ENCODE measurements at places on chromosomes 16 and 17.
A peak's percentile ranks its signal among the peaks of the same experiment; 100 is the strongest.

DNA sequence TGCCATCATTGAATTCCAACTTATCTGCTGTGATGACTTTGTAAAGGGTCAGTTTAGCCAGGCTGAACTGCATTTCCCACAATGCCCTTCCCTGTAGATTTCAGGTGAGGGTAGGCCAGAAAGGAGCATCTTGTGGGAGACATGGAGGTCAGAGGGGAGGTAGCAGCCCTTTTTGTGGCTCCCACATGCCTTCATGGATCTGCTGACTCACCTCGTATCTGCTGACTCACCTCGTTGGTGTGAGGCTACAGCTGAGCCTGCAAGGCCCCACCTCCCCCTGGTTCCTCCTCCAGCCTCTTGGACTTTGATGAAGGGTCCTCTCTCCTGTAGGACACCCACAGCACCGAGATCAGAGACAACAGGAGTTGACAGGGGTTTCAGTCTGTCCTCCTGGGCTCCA is 102.5 kb downstream of the SALL1 start:
- DNase-seq, result no peak

DNA sequence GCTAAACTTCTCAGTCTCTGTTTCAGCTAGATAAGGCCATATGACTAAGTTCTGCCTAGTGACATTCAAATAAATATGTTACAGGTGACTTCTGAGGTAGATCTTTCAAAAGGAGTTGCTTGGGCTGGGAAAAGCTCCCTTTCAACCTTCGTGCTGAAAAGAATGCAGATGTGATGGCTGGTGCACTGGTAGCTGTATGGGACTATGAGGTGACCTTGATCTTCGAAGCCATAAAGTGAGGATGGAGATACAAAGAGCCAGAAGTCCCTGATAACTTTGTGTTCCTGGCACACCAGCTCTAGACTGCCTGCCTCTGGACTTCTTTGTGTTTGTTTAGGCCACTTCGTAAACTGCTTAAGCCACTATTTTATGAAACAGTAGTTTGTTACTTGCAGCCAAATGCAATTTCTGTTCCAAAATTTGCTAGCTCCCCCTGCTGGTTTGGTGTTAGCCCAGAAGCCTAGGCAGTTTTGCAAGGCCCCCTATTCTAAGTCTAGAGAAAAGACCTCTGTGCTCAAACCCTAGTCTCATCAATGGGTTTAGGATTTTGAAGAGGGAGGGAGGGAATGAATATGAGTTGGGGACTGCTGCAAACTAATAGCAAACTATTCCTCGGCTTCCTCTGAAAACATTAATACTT is 23.3 kb upstream of the ERCC4 start:
- no peak for DNase-seq

DNA sequence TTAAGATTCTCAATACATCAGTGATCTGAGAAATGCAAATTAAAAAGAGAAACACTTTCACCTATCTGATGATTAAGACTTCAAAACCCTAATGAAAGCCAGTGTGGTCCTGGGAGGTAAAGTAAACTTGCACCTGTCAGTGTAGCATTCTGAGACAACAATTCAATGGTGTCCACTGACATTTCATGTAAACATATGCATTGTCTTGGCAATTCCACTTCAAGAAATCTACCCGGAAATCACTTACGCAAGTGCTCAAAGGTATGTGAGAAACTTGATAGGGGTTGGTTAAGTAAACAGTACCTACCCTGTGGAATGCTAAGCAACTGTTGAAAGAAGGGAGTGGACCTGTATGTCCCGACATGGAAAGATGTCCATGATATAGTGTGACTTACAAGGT is 2.1 kb downstream of the ST6GALNAC1 start:
- peak; percentile 20 for DNase-seq

- no peak for DNase-seq
Measured at GRCh38 chr16:2709588-2709984, 10.4 kb downstream of the PRSS27 start.

DNA sequence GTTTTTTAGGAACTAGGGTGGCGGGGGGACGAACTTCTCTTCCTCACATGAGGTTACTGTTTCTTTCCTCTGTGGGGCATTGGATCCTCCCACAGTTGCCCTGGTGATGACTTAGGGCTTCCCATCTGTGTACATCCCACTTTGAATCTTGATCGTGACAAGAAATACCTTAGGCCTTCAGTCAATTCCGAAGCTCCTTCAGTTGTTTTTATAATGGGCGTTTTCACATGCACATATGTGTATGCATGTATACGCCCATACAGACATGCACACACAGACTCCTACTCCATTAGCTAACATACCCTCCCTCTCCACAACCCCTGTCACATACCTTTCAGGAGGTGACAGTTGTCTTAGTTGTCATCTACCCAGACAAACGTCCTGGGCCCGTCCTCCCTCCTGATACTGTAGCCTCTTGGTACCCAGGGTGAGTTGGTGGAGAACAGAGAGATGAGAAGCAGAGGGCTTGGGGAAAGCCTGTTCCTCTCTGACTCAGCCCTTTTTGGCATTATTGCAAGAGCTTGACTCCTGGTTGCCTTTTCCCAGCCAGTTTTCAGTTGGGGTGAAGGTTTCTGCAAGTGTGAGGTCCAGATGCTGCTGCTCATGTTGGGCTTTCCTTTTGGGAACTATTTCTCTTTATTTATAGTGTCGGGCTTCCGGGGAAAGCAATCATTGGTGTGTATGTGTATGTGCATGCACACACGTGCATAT is 2.2 kb upstream of the AOC2 start:
- no peak for DNase-seq

- DNase-seq, result no peak
Measured at GRCh38 chr17:15456972-15457722, 10.3 kb downstream of the CDRT4 start.

GRCh38 chr17:29576214-29577000 is 7.9 kb downstream of the TP53I13 start:
- DNase-seq, result no peak

DNA sequence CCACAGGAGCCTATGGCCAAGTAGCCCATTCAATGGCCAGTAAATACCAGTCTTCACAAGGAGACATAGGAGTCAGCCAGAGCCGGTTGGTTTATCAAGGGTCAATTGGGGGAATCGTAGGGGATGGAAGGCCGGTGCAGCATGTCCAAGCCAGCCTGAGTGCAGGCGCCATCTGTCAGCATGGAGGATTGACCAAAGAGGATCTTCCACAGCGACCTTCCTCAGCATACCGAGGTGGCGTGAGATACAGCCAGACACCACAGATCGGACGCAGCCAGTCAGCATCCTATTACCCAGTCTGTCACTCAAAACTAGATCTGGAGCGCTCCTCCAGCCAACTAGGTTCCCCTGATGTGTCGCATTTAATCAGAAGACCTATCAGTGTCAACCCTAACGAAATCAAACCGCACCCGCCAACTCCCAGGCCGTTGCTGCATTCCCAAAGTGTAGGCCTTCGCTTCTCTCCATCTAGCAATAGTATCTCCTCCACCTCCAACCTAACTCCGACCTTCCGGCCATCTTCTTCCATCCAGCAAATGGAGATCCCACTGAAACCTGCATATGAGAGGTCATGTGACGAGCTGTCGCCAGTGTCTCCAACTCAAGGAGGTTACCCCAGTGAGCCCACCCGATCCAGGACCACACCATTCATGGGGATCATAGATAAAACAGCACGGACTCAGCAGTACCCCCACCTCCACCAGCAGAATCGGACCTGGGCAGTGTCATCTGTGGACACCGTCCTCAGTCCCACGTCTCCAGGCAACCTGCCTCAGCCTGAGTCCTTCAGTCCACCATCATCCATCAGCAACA is 25.0 kb downstream of the CYB561 start:
- DNase-seq, result no peak

- no peak for DNase-seq
Measured at GRCh38 chr16:16109453-16110110, 113.7 kb downstream of the ABCC6 start.

DNA sequence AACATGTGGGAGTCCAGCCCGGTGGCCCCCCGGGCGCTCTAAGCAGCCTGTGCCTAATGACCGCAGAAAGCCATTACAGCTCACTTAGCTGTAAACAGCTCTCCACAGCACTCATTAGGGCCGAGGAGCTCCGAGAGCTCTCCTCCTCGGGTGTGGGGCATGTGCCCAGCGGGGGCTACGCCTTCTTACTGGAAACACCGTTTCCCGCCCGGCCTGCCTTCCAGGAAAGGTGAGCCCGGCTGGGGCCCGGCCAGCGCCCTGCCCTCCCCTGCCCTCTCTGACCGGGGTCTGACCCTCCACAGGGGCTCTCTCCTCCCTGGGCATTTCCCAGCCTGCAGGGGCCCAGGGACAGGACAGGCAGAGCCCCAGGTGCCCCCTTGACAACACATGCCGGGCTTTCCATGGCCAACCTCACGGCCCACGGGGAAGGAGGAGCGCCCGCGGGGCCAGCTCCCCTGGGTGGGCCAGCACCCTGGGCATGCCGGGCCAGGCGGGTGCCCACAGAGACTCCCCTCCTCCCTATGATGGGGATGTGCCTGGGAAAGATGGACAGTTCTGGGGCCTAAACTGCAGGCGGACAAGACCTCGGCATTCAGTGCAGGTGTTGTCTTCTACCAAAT is 72.6 kb downstream of the SDK2 start:
- DNase-seq, result peak; percentile 67

- DNase-seq, result peak; percentile 72
Measured at GRCh38 chr17:75152922-75153779, 1.2 kb downstream of the JPT1 start.

GRCh38 chr16:83392743-83393142 is 415.0 kb upstream of the HSBP1 start:
- DNase-seq, result no peak
